ENCODE measurements at places on chromosomes 7 and 10.

GRCh38 chr7:90312745-90313144 lies 8.4 kb downstream of the FAM237B start:
- no peak for DNase-seq

- no peak for DNase-seq
Observed at GRCh38 chr7:82803411-82803810, 359.3 kb downstream of the PCLO start.

GRCh38 chr10:11663763-11664555 lies 52.5 kb upstream of the USP6NL start:
- DNase-seq = no peak

GRCh38 chr10:1191752-1192151 lies 135.6 kb downstream of the WDR37 start:
- DNase-seq = no peak

DNA sequence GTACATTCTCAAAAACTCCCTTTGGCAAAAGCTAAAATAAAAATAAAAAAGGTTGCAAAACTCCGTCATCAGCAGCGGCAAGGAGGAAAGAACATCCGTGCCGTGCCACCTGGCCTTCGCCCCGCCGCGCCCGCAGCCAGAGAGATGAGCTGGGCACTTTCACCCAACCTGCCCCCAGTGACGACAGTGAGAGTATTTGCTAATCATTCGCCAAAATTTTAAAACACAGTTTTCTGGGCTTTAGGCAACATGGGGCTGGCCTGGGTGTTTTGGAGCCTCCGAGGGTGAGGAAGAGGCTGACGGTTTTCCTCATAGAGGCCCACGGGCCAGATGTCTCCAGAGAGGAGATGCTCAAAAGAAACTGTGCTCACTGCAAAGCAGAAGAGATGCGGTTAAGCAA lies 128.2 kb downstream of the PRKAG2 start:
- no peak for DNase-seq

GRCh38 chr10:13624630-13625029 lies 37.9 kb downstream of the PRPF18 start:
- no peak for DNase-seq

DNA sequence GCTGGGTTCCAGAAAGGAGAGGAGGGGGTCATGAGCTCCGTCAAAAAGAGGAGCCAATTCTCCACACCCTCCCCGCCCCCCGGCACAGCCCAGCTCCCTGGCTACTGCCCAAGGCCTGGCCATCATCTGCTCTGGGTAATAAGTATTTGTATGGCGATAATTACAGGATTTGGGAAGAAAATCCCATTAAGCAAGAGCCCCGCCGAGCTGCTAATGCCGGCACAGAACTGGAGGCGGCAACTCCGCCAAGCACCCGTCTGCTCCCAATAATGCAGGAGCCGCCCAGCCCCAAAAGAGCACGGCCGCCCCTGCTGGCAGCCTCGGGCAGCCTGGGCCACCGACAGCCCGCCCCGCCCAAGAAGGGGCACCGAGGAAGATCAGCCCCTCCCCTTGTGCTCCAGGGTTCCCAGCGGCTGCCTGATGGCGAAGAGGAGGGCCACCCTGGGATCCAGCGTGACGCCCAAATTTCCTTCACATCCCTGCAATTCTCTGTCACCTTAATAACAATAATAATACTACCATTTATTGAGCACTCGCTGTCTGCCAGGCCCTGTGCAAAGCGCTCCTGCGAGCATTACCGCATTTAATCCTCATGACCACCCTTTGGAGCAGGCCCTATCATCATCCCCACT lies 5.9 kb downstream of the SLIT1 start:
- no peak for DNase-seq

DNA sequence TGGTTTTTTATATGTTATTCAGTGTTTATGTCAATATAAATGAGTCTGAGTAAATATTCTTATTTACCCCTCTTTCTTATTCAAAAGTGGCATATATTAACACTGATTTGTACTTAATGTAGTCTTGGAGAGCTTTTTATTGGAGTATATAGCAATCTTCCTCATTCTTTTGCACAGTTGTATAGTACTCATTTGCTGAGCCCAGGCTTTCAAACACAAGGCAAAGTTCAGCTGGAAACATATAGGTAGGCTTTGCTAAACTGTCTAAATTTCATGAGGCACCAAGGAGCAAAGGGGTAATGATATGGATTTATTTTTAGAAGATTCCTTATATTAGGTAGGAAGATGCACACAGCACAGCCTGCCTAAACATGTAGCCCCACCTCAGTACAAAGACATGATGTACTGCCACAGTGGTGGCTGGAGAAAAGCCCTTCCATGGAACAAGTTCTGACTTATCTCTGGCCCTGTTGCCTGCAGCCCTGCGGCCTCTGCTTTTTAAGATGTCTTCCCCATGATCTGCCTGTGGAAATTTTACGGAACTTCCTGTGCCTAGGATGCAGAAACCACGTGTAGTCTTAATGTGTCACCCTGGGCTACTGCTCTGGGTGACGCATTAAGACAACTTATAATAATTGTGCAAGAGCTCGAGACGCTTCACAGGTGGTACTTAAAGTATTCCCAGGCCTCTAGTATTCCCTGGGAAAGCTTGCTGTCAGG lies 9.6 kb upstream of the PDCD4 start:
- DNase-seq = no peak

DNA sequence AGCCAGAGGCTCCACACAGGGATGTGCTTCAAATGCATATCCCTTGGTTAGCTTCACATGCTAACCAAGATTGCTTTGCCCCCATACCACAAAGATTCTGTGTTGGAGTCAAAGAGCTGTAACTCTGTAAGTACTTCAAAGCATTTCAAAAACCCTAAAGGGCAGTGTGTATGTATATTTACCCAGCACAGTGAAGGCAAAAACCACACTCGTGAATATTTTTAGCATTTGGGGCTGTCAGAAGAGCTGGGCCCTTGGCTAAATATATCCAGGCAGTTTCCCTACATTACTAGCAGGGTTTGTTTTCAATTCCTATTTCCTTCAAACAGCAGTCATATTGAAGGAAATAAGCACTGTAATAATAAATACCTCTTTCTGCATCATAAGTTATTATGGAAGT lies 84.2 kb upstream of the STEAP1B start:
- no peak for DNase-seq

DNA sequence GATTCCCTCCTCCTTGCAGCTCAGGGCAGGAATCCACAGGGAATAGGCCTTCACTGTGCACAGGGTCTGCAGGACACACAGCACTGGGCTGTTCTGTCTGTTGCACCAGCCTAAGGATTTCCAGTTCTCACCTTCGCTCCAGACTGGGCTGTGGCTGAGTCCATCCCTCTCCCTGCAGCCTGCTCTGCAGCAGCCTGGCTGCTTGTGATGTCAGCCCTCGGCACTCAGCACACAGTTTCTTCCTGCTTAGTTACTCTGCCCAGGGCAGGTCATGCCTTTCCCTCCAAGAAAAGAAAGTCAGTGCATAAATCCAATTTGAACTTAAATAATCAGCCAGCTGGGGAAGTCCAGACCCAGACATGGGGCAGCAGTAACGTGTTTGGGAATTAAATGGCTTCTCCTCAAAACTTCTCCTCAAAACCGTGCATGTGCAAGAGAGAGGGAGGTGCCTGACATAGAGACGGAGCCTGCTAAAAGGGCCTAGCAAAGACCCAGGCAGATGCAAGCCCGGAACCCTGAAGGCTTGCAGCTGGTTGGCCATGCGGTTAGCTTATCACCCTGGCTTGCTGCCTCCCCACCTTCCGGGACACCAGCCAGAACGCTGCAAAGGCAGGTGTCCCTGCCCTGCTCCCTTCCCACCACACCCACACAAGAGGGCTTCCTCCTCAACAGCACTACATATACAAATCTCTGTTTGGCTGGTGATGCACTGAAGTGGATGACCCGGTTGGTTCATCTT lies 10.9 kb upstream of the GDF2 start:
- no peak for DNase-seq

DNA sequence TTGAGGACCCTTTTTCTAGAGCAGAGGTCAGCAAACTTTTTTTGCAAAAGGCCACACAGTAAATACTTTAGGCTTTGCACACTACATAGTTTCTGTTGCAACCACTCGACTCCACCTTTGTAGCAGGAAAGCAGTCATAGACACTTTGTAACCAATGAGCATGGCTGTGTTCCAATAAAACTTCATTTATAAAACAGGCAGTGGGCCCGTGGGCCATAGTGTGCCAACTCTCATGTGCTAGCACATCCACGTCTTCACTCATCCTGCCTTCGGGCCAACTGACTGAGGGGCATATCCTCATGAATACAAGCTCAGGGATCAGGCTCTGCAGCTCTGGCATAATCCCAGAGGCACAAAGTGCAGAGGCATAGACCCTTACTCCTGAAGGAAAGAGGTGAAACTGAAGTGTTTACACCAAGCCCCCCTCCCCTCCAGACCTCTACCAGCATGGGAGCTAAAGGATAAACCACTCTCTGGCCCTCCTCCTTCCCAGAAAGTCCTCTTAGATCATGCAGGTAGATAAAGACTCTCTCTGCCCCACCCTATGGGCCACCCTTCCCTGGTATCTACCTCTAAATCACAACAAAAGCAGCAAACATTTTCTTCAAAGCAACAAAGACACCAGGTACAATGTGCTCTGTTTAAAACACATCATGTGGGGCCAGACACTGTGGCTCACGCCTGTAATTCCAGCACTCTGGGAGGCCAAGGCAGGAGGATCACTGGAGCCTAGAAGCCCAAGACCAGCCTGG lies 71.0 kb downstream of the DLG5 start:
- no peak for DNase-seq

DNA sequence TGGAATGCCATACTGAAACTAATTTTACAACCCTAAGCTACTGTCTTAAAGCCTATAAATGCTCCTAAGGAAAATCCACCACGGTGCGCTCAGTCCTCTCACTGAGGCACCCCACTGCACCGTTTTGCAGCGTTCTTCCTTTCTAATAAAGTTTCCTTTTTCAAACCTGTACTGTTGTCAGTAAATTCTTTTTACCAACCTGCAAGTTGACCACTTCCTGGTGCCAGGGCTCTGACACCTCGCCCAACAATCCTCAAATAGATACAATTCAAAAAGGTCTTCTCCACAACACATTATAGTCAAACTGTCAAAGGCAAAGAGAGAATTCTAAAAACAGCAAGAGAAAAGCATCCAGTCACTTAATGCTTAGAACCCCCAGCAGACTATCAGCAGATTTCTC lies 42.8 kb downstream of the HERPUD2 start:
- no peak for DNase-seq

DNA sequence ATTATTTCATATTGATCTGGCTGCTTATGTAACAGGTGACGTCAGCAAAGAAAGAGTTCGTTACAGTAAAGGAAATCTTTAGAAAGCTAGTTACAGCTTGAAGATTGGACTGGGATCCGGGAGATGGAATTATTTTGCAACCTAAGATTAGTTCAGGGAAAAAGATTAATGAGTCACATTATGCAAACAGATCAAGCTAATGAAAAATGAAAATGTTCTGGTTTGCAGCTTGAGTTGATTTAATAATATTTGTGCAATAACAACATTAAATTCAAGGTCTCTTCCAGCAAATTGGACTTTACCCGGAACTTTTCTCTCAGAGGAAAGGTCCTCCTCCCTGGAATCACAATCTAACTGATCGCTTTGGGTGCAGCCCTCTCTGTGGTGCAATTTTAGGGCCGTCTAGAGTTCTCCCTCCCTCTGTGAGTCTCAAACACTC lies 119.5 kb downstream of the OTUD1 start:
- no peak for DNase-seq

- DNase-seq = no peak
Observed at GRCh38 chr10:80589726-80590373, 52.1 kb downstream of the SH2D4B start.

- no peak for DNase-seq
Observed at GRCh38 chr7:41777894-41778596, 75.2 kb upstream of the INHBA start.

GRCh38 chr7:156475179-156475578 lies 165.4 kb upstream of the RNF32 start:
- no peak for DNase-seq
